Colonic mucosa (tissue), 4 donors: ENCODE measurements at places on chromosomes 6 and 20.

DNA sequence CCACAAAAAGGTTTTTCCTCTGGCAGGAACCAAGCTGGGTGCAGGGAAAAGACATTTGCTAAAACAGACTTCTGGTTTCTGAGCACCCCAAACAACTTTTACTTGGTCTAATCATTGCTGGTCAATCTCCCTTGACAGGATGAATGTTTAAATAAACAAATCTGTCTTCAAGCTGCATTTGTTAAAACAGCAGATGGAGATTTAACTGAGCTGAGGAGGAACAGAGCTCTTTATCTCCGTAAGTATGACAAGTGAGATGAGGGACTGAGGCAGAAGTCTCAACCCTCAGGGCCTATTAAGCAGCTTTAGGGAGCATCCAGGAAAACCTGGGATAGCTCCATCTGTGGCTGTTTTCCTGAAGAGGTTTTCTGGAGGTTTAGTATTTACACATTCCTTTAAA lies 40.6 kb downstream of the NINL start:
- DNase-seq, result no peak

GRCh38 chr6:124319410-124319809 lies 515.7 kb downstream of the NKAIN2 start:
- no peak for DNase-seq

- no peak for DNase-seq
Observed at GRCh38 chr6:157604816-157605215, 218.2 kb upstream of the SNX9 start.

DNA sequence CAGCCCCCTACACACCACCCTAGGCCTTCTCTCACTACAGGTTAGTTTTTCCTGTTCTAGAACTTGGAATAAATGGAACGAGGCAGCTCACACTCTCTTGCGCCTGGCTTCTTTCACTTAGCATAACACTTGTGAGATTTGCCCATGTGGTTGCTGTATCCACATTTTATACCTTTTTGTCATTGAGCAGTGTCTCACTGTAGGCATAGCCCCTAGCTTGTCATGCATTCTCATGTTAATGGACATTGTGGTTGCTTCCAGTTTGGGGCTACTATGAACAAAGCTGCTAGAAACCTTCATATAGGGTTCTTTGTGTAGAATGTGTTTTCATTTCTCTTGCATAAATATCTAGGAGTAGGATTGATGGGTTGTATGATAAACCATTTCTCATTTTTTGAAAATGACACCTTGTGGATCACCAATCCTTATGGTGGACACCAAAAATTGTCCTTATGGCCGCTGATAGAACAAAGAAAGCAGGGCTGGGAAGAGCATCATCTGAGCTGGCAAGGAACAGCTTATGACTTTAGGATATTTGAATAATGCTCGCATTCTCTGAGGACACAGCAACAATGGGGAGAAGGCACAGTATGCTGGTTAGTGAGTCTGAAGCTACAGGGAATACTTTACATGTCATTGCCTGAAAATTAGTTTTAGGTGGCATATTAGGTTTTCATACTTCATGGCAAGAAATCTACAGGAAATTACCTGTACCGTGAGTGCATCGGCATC lies 9.8 kb upstream of the SLC22A23 start:
- DNase-seq, result no peak

GRCh38 chr20:61414455-61414991 lies 162.5 kb downstream of the CDH4 start:
- no peak for DNase-seq

DNA sequence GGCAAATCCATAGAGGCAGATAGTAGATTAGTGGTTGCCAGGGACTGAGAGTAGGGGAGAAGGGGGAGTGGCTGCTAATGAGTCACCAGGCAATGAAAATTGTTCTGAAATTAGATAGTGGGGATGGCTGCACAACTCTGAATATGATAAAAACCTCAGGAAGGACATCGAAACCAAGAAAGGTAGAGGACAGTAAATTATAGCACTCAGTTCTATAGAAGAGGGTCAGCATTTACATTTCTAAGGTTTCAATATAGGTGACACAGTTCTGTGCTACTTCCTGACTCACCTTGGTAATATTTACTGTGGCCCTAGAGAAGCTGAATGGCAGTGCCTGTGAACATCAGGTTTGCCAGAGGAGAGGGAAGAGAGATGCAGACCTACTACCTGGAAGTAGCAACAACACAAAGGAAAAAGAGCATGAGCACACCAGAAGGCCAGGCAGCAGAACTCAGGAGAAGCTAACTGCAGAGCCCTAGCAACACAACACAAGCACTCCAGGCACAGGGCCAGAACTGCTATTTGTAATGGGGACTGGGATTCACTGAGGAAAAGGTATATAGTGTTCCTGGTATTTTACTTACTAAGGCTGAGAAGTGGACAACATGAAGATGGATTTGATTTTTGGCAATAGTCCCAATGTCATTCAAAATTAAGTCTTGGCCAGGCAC lies 75.9 kb downstream of the PLCG1 start:
- DNase-seq, result no peak

DNA sequence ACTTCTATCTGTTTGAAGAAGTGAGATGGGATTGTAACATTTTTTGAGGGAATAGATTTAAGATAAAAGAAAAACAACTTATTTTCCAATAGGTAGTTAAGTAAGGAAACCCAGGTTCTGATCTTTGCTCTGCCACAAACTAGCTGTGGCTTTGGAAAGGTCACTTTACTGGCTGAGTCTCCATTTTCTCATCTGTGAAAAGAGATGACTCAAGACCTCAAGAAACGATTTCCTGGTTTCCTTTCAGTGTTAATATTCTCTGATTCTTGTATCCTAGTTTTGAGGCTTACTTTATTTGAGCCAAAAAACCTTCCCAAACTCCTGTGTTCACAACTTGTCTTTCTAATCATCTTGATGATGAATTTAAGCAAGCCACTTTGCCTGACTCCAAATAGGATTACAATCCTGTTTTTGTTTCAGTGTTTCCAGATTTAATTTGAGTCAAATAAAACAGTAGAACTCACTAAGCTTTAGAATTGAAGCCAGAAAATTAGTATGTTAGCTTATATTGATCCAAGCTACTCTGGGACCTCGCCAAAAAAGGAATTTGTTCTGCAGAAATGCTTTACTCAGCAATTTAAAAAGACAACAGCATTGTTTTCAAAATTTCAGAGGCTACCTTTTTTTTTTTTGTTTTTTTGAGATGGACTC lies 51.1 kb downstream of the ENPP1 start:
- no peak for DNase-seq

DNA sequence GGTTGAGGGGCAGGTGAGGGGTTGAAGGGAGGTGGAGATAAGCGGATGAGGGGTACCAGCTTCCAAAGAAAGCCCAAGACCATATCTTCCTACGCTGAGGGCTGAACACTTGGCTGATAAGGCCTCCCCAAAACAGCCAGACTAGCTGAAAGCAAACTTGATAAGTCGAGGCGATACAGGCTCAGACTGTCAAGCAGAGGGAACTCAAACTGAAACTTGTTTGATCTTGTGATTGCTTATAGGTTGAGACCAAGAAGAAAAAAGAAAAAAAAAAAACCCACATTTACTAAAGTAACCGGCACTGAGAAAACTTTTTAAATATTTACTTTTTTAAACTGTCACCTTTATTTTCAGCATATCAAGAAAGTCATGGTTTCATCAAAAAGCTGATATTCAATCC lies 73.6 kb downstream of the TRERF1 start:
- no peak for DNase-seq

GRCh38 chr20:57714409-57715267 lies 4.8 kb upstream of the PMEPA1 start:
- no peak for DNase-seq

DNA sequence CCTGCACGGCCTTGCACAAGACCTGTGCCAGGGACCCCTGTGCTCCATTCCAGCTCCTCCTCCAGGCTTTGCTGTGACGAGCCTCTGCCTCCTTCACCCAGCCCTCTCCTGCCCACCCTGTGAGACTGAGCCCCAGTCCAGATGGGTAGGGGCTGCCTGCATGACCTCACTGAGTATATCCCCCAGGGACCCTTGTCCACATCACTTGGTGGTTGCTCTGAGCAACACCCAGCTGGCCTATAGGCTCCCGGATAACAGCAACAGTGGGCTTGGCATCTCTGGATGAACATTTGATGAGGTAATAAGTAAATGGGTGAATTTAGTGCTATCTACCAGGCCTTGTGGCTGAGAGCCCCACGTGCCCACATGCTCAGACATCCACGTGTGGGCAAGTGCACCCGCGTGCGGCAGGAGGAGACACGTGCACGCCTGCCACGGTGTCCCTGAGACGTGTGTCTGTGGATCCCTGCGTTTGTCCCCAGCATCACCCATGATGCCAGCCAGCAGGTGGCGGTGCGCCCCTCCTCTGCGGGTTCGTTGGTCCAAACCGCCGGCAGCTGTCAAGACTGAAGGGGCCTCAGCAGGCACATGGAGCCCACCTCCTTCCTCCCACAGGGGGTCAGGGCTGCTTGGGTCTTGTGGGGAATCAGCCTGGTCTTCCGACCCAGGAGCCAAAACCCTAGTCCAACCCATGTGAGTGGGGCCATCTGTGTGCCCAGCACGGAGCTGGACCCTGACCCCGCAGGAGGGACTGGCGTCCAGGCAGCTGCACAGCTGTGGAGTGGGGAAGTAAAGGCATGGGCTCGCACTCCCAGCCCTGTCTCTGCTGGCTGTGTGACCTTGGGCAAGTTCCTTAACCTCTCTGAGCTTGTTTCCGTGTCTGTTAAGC lies 45.9 kb downstream of the FGD2 start:
- DNase-seq, result peak; percentile 94

- DNase-seq, result no peak
Observed at GRCh38 chr6:98880486-98880885, 46.1 kb downstream of the POU3F2 start.

DNA sequence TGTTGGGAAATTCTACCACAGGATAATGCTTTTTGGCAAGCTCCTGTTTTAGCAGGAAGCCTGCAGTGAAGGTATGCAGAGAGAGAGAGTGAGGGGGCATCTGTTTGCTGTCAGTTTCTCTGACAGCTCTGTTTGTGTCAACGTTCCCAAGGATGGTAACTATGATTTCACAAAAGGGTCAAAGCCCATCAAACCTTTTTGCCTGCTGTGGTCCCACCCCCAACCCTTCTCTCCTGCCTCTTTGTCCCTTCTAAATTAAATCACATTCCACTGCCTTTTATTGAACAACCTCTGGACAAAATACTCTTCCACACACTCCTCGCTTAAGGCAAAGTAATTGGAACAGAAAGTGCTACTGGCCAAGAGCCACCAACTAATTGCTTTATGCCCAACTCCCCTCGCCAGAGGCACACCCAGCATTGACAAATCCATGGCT lies 128.3 kb downstream of the TSHZ2 start:
- DNase-seq, result no peak

- DNase-seq, result peak; percentile 93
Observed at GRCh38 chr6:3390698-3391097, 66.2 kb downstream of the SLC22A23 start.
